ENCODE measurements at places on chromosomes 12 and 14. TPM values are rescaled to one million over a fixed set of nuclear protein-coding genes. Genes with fewer than 3 reads are reported as not detected.

Gene AMN1
- 17.1 TPM for total RNA-seq

Gene SLC5A8
- total RNA-seq, result not detected

DNA sequence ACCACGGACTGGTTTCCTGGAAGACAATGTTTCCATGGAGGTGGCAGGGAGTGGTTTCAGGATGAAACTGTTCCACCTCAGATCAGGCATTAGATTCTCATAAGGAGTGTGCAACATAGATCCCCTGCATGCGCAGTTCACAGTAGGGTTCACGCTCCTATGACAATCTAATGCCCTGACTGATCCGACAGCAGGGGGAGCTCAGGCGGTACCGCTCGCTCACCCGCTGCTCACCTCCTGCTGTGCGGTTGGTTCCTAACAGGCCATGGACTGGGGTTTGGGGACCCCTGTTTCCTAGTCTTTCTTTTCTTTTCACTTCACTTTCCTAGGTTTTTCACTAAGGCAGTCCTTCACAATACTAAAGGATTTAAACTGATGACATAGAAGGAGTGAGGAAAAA lies 39.6 kb downstream of the GUCY2C start:
- H3K27ac ChIP-seq, result no peak overlapping the region
- H3K4me1 ChIP-seq, result no peaks in the 10 kb centered on the region
- H3K36me3 ChIP-seq, result no peaks in the 10 kb centered on the region
- no peak overlapping the region for H3K4me3 ChIP-seq

DNA sequence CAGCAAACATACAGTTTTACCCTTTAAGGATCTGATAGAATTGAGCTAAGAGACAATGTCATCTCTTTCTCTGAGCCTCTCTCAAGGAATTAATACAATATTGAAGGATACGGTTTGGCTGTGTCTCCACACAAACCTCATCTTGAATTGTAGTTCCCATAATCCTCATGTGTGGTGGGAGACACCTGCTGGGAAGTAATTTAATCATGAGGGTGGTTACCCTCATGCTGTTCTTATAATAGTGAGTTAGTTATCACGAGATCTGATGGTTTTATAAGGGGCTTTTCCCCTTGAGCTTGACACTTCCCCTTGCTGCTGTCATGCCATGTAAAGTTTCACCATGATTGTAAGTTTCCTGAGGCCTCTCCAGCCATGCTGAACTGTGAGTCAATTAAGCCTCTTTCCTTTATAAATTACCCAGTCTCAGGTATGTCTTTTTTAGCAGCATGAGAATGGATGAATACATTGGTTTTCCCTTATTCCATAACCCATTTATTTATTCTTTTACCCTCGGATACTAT lies 47.6 kb downstream of the TMEM30B start:
- H3K27ac ChIP-seq, result no peak overlapping the region
- H3K4me1 ChIP-seq, result peaks cover 6% of the 10 kb centered on the region
- H3K36me3 ChIP-seq, result no peaks in the 10 kb centered on the region
- no peaks in the 10 kb centered on the region for H3K27me3 ChIP-seq
- no peak overlapping the region for H3K4me3 ChIP-seq
- no peak for DNase-seq

- H3K36me3 ChIP-seq, result no peaks in the 10 kb centered on the region
- H3K4me1 ChIP-seq, result no peaks in the 10 kb centered on the region
- no peaks in the 10 kb centered on the region for H3K27me3 ChIP-seq
- H3K4me3 ChIP-seq, result no peak overlapping the region
These were observed 197.0 kb upstream of the PRICKLE1 start for GRCh38 chr12:42786400-42787148.

DNA sequence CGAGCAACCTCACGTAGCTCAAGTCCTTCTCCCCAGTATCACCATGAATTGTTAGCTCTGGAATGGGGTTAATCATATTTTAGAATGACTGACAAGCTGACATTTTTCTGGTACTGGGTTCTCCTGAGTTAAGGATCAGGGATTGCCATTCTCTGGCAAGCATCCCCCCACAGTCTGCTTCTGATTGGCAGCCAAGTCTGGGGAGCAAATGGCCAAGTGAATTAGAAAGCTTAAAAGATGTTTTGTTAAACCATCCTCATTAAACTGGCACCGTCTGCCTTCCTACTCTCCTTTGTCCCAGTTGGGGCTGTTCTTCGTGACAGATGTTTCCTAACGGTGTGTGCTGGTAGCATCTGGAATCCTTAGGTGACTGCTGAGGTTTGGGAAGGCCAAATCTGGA lies 17.2 kb upstream of the CISTR start:
- no peak for DNase-seq
- H3K36me3 ChIP-seq, result no peaks in the 10 kb centered on the region
- H3K4me1 ChIP-seq, result no peaks in the 10 kb centered on the region
- peaks cover 3% of the 10 kb centered on the region for H3K27me3 ChIP-seq
- no peak overlapping the region for H3K27ac ChIP-seq
- H3K4me3 ChIP-seq, result no peak overlapping the region

GRCh38 chr14:95664066-95664465 lies 22.2 kb upstream of the TCL1B start:
- H3K27ac ChIP-seq, result no peak overlapping the region
- H3K4me3 ChIP-seq, result no peak overlapping the region
- DNase-seq, result no peak
- no peaks in the 10 kb centered on the region for H3K36me3 ChIP-seq
- H3K4me1 ChIP-seq, result peaks cover 3% of the 10 kb centered on the region
- no peaks in the 10 kb centered on the region for H3K27me3 ChIP-seq

All from esophagus muscularis mucosa (tissue), 4 donors.